ENCODE measurements at places on chromosomes 16 and 17.

DNA sequence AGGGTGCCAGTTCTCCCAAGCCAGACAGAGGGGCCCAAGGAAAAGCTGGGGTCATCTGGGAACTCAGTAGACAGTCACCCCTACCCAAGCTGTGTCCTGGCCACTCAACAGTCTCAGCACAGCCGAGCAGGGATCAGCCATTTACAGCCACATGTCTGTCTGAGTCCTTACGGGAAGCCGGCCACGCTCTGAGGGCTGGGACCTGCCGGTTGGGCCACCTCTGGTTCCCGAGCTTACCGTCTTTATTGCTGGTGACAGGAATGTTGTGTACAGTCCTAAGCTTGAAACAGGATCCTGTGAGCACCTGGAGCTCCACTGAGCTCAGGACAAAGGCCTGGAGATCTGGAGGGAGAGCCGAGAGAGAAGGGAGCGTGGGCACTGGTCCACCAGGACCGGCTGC lies 59.8 kb downstream of the TIMM22 start:
- DNase-seq: no peak

- DNase-seq: no peak
Observed at GRCh38 chr16:66308096-66308495, 58.4 kb upstream of the CDH5 start.

DNA sequence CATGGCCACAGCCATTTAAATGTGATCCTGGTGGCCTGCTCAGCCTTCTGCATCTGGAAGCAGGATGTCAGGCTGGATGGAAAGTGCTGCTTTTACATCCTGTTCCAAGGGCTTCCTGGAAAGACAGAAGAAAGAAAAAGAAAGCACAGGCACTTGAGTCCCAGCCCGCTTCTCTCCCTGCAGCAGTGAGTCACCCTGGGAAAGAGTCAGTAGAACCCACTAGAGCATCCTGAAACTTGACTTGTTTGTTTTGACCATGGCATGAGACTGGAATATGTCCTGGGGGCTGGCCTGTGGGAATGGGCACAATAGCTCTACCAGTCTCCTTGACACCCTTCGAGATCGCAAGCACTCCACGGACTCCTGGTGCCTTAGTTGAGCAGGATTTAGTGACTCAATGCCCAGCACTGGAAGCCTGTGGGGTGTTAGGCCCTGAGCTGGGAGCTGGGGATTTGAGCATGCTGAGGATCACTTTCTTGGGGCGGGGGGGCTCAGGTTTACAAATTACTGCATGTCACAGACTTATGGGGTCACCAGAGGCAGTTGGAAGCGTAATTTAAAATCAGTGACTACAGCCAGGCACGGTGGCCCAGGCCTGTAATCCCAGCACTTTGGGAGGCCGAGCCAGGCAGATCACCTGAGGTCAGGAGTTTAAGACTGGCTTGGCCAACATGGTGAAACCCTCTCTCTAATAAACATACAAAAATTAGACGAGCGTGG lies 22.1 kb upstream of the GNA13 start:
- no peak for DNase-seq

DNA sequence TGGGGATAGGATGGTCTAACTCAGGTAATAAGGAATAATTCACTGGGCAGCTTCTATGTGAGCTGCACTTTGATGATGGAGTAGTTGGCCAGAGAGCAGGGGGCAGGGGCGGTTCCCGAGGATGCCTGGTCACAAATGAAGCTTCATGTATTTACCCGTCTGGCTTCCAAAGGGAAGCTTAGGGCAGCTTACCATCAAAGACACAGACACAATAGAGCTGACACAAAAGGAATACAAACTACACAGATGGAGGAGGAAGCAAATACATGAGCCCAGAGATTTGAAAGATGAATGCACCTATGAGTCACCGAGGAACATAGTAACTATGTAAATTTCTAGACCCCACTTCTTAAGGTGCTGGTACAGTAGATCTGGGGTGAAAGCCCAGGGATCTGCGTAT lies 8.7 kb upstream of the EMP2 start:
- DNase-seq: no peak

DNA sequence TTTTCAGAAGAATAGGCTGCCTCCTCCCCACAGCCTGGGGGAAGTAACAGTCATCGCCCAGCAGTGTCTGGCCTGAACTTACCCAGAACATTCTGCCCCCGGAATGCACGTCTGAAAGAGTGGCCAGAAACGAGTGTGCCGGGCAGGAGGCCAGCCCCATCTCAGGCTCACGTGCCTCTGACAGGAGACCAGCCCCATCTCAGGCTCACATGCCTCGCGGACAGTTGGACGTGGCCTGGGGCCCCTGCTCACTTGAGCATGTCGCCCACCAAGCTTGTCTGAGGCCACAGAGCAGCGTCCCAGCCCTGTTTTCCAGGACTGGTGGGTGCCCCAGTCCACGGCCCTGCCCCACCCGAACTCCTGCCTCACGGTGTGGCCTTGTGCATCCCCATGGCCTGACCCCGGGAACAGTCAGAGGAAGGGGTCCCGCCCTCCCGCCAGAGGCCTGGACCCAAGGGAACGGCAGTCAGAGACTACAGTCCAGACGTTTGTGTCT lies 16.3 kb upstream of the CDH15 start:
- DNase-seq: no peak

GRCh38 chr17:4475463-4475862 lies 23.2 kb upstream of the SPNS2 start:
- DNase-seq: no peak

- DNase-seq: no peak
Observed at GRCh38 chr16:88647178-88648070, 3.4 kb downstream of the CYBA start.

DNA sequence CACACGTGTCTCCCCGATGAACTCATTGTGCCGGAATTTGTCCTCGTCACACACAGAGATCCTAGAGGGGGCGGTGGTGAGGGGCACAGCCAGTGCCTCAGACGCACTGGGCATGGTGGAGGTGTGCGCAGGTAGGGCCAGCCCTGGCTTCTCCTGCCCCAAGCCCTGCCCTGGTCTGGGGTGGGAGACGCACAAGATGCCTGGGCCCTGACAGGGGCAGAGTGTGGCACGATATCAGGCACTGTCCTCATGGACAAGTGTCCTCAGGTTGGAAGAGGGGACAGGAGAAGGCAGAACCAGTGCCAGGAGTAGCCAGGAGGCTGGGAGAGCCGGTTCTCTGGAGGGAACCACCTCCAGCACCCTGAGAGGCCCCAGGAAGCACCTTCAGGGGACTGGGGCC lies 20.0 kb downstream of the DOC2B start:
- no peak for DNase-seq

- no peak for DNase-seq
Observed at GRCh38 chr17:21209511-21210175, 4.3 kb downstream of the TMEM11 start.

- no peak for DNase-seq
Observed at GRCh38 chr16:83338941-83339340, 468.8 kb upstream of the HSBP1 start.

DNA sequence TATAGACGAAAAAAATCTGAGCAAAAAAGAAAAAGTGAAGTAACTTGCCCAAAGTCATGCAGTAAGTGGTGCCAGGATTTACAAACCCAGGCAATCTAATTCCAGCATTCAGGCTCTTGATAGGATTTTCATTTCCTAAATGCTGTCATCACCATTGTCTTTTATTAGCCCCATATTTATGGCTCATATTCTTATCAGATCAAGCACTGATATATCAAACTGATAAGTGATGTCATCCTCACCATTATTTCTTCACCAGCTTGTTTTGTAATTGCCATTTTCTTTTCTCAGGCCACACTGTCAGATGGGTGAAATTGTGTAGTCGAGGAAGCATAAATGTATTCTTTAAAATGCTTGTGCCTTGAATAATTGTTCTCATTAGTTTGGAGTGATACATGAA lies 1.3 kb downstream of the RAD51C start:
- DNase-seq: no peak

DNA sequence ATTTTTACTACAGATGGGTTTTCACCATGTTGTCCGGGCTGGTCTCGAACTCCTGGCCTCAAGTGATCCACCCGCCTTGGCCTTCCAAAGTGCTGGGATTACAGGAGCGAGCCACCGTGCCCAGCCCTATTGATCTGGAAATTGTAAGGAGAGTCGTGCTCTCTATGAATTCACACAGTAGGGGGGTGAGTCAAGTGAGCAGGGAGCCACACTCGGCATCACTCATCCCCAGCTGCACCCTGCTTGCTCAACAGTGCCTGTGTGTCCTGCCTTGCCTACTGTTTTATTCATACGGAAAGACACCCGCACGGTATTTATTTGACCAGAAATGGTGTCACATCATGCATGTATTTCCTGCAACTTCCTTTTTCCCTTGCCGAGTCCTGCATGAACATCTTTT lies 157.2 kb upstream of the FOXF1 start:
- DNase-seq: no peak

DNA sequence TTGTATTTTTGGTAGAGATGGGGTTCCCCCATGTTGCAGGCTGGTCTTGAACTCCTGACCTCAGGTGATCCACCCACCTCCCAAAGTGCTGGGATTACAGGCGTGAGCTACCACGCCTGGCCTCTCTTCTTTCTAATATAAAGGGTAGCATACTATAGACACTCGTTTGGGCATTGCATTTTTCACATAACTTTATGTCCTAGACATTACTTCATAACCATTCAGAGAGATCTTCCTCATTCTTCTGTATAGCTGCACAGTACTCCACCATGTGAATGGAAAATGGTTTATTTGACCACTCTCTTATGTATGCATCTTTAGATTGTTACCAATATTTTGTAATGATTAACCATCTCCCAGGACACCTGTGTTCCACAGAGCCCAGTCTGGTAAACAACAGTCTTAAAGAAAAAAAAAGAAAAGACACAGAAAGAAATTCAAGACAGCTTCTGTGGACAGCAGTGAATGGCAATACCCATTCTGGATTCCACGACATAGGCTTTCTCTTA lies 42.1 kb downstream of the TK2 start:
- DNase-seq: no peak

DNA sequence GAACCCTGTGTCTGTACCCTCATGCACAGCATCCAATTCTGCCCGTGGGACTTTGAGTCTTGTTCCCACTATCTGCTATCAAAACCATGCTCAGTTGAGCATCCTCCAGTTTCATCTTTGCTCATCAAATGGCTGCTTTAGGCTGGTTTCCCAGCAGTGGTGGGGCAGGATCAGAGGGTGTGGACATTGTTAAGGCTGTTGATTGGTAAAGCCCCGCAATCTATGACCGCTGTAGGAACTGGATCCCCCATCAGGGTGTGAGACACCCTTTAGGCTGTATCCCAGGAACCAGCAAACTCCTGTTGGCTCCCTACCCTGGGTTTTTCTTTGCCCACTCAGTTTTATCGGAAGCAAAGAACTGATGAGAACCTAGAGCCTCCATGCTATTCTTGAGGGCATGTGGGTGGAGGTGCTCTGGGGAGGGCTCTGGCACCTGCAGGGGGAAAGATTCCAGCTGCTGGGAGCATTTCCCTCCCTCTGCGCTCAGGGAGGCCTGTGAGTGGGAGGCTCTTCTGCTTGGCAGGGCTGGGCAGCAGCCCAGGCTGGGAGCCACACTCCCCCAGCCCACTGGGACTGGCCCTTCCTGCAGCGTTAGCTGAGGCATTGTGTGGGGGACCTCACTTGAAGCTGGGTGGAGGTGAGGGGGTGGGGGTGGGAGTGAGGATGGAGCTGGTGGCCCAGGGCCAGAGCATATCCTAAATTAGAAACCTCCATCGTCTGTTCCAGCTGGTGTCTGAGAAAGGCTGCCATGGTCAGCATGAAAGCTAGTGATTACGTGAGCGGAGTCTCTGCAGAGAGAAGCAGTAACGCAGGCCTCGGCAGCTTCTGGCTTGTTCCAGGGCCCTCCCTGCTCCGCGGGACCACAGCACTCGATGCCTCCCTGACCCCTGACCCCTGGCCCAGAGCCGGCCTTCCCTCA lies 160.6 kb downstream of the IRF8 start:
- DNase-seq: no peak

DNA sequence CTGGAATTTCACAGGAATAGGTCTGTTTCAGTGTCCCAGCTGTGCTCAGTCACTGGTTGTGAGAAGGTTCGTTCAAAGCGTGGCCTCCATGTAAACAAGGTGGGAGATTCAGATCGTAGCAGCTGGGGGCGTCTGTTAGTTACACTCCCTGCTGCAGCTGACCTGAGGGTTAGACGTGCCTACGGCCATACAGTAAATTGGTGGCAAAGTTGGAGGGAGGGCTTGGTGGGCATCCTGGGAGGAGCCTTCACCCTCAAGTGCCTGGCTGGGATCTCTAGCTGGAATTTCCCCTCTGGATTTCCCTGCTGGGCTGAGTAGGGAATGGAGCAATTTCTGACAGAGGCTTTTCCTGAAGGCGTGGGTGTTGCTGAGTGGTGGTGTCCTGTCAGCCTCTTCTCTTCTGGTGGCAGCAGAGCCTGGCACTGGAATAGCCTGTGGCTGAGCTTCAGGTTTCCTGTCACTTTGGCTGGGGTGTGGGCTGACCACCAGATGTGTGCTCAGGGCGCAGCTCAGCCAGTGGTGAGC lies 6.4 kb downstream of the FCSK start:
- DNase-seq: no peak

DNA sequence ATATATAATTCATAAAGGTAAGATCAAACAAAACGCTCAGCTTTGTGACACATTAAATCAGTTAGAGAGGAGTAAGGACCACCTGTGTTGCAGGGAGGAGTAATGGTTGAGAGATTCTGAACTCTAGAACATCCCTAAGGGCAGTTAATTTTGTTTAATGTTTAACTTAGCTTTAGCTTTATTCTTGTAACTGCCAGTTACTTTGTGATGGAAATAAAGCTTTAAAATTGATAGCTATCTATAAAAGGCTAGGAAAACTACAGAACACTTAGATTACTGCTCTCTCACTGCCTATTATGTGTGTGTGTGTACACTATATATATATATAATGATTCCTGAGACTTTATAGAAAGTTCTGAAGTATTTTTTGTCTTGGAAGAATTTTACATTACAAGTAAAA lies 37.8 kb downstream of the PTRH2 start:
- no peak for DNase-seq

DNA sequence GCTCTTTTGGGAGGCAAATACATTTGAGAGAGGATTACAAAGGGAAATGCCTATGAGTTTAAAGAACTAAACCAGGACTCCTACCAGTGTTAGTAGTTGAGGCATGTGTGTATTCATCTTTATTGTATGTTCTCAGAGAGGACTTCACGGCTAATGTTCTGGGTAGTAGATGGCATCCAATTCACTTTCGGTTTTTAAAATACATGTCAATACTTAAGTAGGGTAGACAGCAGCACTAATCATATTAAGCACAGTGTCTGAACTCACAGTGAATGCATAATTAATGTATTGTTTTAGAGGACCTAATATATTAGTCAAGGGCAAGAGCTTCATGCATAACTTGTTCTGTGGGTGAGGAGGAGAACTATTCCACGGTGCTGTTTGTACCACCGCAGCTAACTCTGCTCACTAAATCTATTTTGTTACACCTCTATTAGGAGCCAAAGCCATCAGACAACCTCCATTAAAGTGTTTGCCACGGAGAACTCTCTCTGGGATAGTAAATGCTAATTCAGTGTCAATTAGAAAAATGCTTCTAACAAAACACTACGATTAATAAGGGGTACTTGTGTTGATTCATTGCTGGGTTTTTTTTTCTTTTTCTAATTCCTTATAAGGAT lies 56.3 kb downstream of the COX10 start:
- no peak for DNase-seq

DNA sequence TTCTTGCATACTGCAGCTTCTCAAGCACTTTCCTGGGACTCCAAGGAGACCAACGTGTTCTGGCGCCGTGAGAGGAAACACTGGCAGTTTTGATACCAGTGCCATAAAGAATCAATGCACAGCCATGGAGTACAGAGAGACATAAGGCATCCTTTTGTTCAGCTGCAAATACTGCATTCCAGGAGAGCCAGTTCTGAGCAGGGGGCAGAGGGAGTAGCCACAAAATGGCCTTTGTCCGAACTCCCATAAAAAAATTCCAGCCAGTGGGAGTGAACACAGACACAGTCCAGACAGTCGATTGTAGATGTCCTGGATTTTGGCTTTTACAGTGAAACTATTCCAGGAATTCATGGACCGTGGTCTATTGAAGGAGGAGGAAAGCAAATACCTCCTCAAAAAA lies 36.2 kb upstream of the TEKT3 start:
- no peak for DNase-seq

All from KG1 (cell line).